Kidney (tissue), 22 donors: ENCODE measurements at places on chromosomes 3 and 15.
A peak's percentile ranks its signal among the peaks of the same experiment; 100 is the strongest.

DNA sequence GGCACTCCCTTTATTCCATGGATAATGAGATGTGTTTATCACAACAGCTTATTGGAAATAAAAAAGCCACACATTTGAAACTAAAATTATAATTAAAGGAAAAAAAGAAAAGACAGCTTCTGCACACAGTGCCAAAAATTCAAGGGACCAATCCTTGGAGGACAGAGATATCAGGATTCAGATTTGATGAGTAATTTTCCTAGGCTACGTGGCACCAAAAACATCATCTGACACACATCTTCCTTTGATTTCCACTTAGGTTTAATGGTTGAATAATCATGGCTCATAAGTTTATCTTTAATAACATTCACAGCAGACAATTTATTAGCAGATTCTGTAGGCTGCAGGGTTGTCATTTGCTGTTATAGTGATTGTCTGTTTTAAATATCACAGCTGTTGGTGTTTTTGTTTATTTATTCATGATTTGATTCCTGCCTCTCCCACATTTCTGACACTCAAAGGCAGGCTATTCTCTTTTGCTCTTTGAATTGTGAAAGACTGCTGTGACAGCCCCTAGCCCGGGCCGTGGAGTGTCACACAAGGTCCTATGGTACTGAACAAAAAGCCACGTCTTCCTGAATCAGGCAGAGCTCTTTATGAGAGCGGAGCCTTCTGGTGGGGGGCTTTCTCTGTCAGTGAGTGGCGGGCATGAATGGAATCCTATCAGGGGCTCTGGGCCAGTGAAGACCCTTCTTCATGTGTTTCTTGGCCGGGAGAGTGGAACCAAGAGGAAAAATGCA lies 708.5 kb downstream of the SQOR start:
- DNase-seq: peak; percentile 15

GRCh38 chr3:112889357-112889756 lies 42.7 kb upstream of the CD200R1L start:
- no peak for DNase-seq

- peak; percentile 73 for DNase-seq
These were observed 48.1 kb downstream of the ADAMTS7 start for GRCh38 chr15:78762985-78763795.

- DNase-seq: no peak
These were observed 29.8 kb downstream of the NFKBIZ start for GRCh38 chr3:101879102-101879501.

- DNase-seq: no peak
These were observed 166.9 kb upstream of the FAM3D start for GRCh38 chr3:58833491-58833890.
